ENCODE measurements at places on chromosomes 4 and X.

GRCh38 chr4:123649645-123650391, 253.2 kb downstream of the SPRY1 start:
- DNase-seq = peak; percentile 60

DNA sequence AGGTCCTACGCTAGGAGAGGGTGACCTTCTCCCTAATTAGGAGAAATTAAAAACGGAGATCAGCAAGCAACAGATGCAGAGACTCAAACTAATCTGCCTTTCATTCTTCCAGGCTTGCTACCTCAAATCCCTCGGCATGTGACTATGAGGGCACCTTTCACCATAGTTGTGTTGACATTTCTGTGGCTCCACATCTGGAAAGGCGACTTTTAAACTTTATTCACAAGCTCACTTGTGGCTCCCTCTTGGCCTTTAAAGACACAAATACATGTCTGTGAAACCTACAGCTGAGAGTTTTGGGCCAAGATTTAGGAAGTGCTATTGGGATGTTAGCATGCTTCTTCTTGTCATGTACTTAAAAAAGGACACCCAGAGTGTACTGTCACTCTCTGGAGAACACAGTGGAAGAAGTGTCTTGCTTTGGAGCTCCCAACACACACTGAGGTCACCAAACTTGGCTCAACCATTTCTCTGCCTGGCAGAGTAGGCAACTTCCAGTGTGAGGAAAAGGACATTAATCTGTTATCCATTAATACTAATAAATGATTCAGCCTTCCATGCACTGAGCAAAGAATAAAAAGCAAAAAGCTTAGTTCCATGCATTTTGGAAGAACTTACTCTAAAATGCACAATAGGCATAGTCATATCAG, 60.1 kb downstream of the LDB2 start:
- DNase-seq = no peak

GRCh38 chr4:6106156-6106555, 87.9 kb upstream of the C4orf50 start:
- no peak for DNase-seq

DNA sequence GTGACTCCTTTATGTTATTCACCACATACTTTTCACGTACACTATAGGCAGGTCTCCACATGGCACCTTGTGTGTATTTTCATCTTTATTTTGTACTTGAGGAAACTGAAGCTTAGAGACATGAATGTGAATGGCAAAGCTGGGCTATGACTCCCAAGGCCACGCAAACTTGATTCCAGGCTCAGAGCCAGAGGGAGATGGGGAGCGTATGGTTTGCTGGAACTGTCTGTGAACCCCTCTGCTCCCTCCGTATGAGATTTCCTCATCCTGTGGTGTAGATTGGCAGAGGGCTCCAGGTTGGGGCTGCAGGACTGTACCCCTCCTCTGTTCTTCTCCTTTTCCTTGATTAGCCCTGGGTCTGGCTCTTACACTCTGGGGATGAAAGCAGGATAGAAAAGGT, 16.1 kb upstream of the STARD8 start:
- no peak for DNase-seq

- no peak for DNase-seq
These were observed 474.7 kb downstream of the NKX6-1 start for GRCh38 chr4:84024405-84024804.

DNA sequence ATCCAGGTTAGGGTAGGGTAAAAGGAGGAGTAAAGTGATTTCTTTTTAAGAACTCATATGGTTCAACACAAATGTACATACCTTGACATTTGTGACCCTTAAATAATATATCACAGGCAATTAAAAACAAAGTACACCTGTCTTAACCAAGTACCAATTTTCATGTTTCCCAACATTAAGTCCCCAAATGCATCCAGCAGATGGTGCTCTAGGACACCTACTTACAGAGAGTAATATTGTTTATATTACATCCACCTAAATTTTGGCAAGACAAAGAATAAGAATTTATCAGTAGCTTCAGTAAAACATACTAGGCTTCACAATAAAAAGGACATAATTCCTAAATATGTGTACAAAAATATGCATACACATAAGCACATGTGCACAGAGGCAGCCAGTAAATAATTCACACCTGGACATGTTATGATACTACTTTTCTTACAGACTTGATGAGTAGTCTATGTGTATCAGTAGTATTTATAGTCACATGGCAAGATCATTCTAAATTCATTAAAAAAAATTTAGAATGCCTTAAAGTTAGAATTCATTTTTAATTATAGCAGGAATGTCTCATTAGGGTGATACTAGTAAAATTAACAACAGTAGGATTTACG, 219.7 kb downstream of the DCLK2 start:
- peak; percentile 80 for DNase-seq

GRCh38 chrX:48784726-48785125, 1.7 kb upstream of the GATA1 start:
- DNase-seq = no peak

- peak; percentile 47 for DNase-seq
These were observed 233.8 kb downstream of the FRMPD4 start for GRCh38 chrX:12372111-12372510.

GRCh38 chr4:57193209-57193810, 83.1 kb upstream of the IGFBP7 start:
- DNase-seq = no peak

DNA sequence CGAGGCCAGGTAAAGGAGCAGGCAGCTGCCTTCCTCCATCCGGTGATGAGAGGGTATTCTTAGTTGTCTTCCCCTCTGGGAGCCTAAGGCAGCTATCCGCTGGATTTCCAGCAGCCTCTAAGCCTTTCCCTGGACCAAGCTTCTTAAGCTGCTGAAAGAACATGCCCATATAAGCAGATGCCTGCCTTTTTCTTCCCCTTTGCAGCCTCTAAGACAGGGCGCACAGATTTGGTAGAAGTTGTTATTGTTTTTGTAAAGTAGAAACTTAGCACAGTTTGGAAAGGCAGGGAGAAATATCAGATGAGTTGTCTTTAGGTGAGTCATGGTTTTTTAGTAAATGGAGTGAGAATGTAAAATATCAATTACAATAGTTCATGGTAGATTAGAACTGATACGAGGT, 210.8 kb downstream of the ARHGAP10 start:
- peak; percentile 22 for DNase-seq

GRCh38 chrX:41541386-41541785, 94.2 kb downstream of the NYX start:
- DNase-seq = no peak

- DNase-seq = peak; percentile 39
These were observed 43.5 kb upstream of the CITED1 start for GRCh38 chrX:72349190-72349589.

DNA sequence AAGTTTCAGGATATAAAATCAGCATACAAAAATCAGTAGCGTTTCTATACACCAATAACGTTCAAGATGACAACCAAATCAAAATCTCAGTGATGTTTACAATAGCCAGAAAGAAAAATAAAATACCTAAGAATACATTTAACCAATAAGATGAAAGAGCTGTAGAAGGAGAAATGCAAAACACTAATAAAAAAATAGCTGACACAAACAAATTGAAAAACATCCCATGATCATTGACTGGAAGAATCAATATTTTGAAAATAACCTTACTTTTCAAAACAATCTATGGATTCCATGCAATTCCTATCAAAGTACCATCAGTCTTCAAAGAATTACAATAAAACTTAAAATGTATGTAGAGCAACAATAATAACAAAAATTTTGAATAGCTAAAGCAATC, 1096.3 kb downstream of the FAT4 start:
- DNase-seq = no peak

- DNase-seq = peak; percentile 40
These were observed 598.7 kb upstream of the TECRL start for GRCh38 chr4:65007841-65008439.

- no peak for DNase-seq
These were observed 474.0 kb upstream of the TECRL start for GRCh38 chr4:64883087-64883807.

- no peak for DNase-seq
These were observed 671.3 kb upstream of the GALNT7 start for GRCh38 chr4:172497321-172497720.

DNA sequence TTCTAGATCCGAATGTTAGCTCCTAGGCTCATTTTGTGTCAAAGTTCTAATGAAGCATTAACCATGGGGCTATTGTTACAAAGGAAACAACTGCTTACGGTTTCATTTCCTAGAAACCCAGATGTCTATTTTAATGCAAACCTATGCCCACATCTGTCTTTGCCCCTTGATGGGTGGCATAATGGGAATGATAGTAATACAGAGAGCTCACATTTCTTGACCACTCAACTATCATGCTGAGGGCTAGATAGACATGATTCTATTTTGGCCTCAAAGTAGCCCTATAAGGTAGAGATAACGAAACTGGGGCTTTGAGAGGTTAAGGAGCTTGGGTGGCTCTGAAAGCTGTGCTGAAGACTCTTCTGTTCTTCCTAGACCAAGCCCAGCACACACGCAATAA, 1.9 kb downstream of the TLR7 start:
- DNase-seq = no peak

DNA sequence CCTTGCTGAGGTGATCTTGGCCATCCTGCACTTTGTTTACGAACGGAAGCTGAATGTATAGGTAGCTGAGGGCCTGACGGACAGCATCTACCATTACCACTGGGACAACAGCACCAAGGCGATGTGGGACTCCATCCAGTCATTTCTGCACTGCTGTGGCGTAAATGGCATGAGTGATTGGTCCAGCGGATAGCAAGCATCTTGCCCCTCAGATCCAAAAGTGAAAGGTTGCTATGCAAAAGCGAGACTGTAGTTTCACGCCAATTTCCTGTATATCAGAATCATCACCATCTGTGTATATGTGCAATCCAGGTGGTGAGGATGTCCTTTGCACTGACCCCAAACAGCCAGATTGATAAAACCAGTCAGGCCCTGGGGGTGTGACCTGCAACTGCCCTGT, 4.2 kb upstream of the PYURF start:
- DNase-seq = no peak

GRCh38 chrX:97344724-97345123, 461.0 kb downstream of the RPA4 start:
- no peak for DNase-seq

GRCh38 chr4:168893807-168894206, 116.2 kb downstream of the CBR4 start:
- no peak for DNase-seq

GRCh38 chrX:13087322-13088155, 43.1 kb upstream of the FAM9C start:
- no peak for DNase-seq

- no peak for DNase-seq
These were observed 37.3 kb upstream of the CCNI start for GRCh38 chr4:77113069-77113468.

DNA sequence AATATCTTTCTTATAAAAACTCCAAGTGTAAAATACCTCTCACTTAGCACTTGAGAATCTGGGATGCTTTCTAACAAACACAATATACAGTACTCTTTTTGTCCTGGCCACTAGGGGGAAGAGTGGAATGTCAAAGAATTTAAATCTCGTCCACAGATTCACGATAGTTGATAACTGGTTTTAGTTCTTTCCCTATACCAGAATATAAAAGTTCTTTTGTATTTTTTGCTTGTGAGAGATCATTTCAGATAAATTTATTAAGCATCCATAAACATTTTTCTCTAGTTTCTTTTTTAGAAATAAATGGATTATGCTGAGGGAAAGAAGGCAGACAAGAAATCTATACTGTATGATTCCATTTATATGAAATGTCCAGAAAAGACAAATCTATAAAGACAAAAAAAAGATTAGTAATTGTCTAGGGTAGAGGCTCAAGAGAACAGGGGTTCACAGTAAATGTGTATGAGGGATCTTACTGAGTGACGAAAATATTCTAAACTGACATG, 50.4 kb downstream of the MGARP start:
- peak; percentile 72 for DNase-seq

- DNase-seq = peak; percentile 53
These were observed 13.4 kb downstream of the SRD5A3 start for GRCh38 chr4:55359397-55359916.

DNA sequence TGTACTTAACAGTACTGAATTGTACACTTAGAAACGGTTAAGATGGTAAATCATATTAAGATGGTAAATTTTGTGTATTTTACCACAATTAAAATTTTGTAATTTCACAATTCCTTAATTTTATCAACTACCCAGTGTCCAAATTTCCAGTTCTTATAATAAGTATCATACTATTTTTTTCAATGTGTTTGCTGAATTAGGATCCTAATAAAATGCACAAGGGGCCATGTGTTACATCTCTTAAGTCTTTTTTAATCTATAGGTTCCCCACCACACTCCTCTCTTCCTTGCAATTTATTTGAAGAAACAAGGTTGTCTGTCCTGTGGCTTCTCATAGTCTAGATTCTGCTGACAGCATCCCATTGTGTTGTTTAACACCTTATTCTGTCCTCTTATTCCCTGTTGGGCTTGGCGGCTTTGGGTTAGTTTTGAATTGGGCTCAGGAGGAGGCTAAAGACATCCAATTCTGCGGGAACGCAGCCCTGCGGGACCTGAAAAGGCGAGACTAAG, 533 bp upstream of the SYAP1 start:
- DNase-seq = no peak

- no peak for DNase-seq
These were observed 15.0 kb upstream of the HOPX start for GRCh38 chr4:56696056-56696455.

- peak; percentile 81 for DNase-seq
These were observed 47.0 kb downstream of the SNX25 start for GRCh38 chr4:185256446-185256845.

DNA sequence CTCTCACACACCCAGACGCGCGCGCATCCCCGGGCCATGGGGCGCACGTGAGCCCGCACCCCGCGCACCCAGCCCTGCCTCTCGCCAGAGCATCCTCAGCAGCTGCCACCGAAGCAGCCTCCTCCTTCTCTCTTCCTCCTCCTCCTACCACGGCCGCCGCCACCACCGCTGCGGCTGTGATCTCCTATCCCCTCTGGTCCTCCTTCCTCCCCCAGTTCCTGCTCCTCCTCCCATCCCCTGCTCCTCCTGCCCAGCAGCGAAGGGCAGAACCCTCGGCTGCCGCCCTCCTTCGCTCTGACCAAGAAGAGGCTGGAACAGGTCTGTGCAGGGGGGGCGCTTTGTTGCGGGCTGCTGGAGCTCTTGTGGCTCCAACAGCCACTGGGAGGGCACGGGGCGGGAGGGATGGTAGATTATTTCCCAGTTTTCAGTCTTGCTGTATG, 148.7 kb upstream of the CHRDL1 start:
- no peak for DNase-seq

- no peak for DNase-seq
These were observed 155.8 kb downstream of the NAA11 start for GRCh38 chr4:79170077-79170476.

Measured in fibroblast of mammary gland (primary cell).